ENCODE measurements at places on chromosomes 11 and 22.

- DNase-seq, result no peak
These were observed 1.9 kb downstream of the PIWIL3 start for GRCh38 chr22:24772493-24773220.

- DNase-seq, result no peak
These were observed 24.1 kb downstream of the KCNE3 start for GRCh38 chr11:74443071-74443864.

DNA sequence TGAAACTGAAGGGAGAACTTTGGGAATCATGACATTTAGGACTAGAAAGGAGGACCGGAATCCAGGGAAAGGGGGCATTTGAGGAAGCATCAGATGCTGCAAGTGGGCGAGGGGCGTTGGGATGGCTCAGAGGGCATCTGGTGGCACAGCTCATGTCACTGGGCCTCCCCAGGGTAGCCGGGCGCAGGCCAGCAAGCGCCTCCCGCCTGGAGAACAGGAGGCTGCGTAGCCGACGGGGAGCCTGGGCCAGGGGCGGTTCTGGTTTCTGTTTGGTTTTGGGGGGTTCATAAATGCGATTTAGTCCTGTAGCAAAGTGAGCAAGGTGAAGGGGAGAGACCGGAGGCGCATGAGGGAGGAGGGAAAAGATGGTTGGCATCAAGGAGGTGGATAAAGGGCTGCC, 443 bp upstream of the ST14 start:
- no peak for DNase-seq

GRCh38 chr11:125381499-125382044, 114.5 kb downstream of the FEZ1 start:
- DNase-seq, result no peak

DNA sequence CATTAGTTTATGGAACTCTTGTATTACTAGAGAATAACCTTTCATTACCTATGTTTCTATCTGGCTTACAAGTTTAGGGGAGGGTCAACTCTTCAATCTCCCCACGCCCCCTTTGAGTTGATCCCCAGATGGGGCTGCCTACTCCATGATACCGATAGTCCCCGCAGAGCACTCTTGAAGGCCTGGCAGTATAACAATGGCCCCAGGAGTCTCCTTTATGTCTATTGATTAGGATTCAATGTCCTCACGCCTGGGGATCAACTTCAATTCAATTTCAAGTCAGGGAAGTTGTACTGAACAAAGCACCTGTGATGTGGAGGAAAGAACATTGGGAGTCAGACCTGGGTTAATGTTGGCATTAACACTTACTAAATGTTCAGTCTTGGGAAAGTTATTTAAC, 520.2 kb downstream of the METTL15 start:
- DNase-seq, result no peak

GRCh38 chr11:82533628-82534327, 199.9 kb downstream of the FAM181B start:
- DNase-seq, result no peak

- DNase-seq, result peak; percentile 17
These were observed 5.8 kb downstream of the PIWIL3 start for GRCh38 chr22:24768537-24769374.

GRCh38 chr22:39251762-39252460, 7.1 kb upstream of the PDGFB start:
- no peak for DNase-seq

- no peak for DNase-seq
These were observed 16.5 kb downstream of the CERK start for GRCh38 chr22:46721501-46722085.

- DNase-seq, result no peak
These were observed 653 bp downstream of the NAGA start for GRCh38 chr22:42069801-42070516.

- DNase-seq, result no peak
These were observed 306.1 kb upstream of the DDI1 start for GRCh38 chr11:103730131-103730940.

GRCh38 chr11:121394785-121395184, 57.3 kb upstream of the SORL1 start:
- DNase-seq, result no peak

- no peak for DNase-seq
These were observed 45.7 kb downstream of the BCL2L13 start for GRCh38 chr22:17684245-17684644.

- no peak for DNase-seq
These were observed 2.0 kb downstream of the PELI3 start for GRCh38 chr11:66468691-66469090.

DNA sequence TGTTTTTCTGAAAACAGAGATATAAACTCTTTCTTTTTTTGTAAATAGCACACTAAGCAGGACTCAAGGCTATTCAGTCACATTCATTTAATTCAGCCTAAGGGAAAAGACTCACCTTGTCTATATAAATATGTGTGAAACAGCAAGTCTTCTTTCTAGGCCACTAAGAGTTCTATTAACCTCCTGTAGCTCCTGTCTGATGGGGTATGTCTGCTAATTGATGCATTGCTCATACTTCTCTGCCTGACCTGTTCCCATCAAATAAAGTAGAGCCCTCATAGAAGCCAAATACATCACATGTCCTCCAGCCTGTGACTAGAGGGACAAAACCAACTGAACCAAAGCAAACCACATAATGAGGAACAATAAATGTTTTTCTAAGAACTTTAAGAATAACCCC, 68.2 kb downstream of the MSANTD4 start:
- DNase-seq, result no peak

DNA sequence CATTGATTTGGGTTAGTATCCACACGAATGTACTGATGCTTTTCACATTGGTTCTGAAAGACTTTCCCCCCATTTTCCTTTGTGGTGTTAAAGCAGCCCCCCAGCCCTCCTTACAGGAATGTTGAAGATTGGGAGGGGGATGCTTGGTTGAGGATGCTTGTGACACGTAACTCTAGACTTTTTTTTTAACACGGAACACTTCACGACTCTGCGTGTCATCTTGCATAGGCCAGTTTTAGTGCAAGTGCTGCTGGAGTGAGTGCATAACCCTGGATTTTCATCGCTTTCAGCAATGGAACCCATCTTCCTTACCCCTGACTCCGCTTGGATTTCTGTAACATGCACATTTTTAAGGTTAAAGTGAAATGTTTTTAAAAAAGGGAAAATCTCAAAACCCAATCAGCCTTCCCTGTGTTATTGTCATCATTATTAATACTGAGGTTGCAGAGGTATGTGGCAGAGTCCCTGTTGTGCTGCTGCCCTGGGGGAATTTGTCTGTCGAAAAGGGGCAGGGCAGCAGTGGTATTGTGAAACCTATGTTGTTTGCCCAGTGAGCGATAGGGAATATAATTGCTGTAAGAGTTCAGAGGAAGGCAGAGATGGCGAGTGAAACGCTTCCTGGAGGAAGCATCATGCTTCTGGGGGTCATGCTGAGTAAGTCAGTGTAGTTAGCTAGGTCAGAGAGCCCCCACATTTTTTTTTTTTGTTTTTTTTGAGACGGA, 12.1 kb downstream of the CECR2 start:
- DNase-seq, result no peak

- DNase-seq, result no peak
These were observed 15.1 kb downstream of the MYEOV start for GRCh38 chr11:69308936-69309615.

GRCh38 chr11:24896118-24896835, 399.4 kb downstream of the LUZP2 start:
- no peak for DNase-seq

DNA sequence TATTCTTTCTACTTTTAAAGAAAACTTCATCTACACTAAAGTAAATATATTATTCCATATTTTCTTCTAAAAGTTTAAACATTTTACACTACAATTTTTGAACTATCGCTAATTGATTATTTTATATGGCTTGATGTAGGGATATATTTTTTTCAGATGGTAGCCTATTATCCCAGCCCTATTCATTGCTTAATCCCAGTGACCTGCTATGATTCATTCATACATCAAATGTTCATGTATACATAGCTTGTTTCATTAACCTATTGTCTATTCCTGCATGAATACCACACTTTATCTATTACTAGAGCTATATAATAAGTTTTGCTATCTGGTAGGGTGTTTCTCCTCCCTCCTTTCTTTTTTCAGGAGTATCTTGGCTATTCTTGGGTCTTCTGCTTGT, 5.0 kb upstream of the ROBO4 start:
- DNase-seq, result no peak

DNA sequence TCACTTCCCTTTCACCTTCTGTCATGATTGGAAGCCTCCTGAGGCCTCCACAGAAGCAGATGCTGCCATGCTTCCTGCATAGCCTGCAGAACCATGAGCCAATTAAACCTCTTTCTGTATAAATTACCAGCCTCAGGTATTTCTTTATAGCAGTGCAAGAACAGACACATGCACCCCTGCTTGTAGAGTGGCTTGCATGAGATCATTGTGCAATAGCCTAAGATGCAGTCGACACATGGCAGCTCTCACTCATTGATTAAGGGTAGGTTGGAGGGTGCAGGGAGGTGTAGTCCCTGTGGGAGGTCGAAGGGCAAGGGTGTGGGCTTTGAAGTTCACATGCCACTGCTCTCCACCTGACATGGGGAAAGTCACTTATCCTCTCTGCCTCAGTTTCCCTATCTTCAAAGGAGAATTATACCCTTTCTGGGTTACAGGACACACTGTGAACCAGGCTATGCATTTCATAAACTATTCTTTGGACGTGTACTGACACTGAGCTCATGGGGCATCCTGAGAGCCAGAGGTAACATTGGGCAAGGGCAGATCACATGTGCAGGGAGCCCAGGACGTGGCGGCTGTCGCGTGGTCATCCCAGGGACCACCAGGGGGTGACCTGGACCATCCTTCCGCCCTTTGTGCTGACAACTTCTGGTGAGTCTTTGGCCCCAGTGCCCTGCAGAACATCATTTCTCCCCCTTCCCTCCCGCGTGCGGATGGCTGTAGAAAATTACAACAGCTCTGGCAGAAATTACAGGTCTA, 69.2 kb upstream of the SHANK2 start:
- DNase-seq, result no peak

- no peak for DNase-seq
These were observed 65.2 kb downstream of the DSCAML1 start for GRCh38 chr11:117731722-117732290.

GRCh38 chr11:63866211-63866610, 27.3 kb downstream of the MARK2 start:
- DNase-seq, result peak; percentile 25

DNA sequence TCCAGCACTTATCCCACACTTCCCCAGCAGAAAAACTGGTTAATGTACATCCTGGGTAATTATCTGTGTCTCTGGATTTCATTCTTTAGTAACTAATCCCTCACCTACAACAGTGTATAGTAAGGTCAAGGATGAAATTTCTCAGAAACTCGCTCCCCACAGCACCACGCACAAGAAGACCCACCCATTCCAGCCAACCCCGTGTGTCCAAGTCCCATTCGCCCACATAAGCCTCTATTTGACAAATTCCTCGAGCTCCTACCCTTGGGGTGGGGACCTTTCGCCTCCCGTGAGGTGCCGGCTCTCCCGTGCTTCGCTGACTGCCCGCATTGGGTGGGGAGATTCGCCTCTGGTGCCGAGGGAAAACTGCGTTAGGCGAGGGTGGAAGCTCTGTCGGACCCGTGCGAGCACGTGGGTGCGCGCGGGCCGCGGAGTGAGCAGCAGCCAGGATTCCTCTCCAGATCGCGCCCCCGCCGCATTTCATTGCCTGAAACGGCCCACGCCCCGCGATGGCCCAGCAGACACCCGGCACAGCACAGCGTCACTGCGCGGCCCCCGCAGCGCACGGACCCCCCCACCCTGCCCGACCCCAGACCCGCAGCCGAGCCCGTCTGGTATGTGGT, 866 bp downstream of the EXPH5 start:
- DNase-seq, result no peak

DNA sequence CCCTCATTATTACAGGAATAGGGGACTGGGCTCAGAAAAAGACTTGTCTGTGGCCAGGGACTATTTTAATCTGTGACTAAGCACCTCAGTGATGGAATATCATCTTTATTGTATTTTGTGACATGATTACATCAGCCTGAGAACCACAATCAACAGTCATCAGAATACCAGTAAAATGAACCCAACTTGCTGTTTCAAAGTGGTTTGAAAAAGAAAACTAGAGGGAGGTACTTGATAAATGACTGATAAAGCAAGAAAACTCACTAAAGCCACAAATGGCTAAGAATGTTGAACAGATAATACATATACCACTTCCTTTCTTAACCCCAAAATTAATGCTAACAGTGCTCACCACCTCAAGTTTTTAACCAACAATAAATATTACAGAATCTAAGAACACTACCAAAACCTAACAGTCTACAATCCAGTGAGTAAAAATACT, 155.7 kb downstream of the ATG16L2 start:
- DNase-seq, result no peak

- no peak for DNase-seq
These were observed 32.7 kb upstream of the CCDC34 start for GRCh38 chr11:27395556-27396258.

GRCh38 chr11:114282488-114282887, 13.7 kb upstream of the NNMT start:
- DNase-seq, result no peak

- no peak for DNase-seq
These were observed 10.7 kb upstream of the SYTL2 start for GRCh38 chr11:85821636-85822035.

GRCh38 chr11:59617876-59618275, 2.3 kb upstream of the OSBP start:
- no peak for DNase-seq

DNA sequence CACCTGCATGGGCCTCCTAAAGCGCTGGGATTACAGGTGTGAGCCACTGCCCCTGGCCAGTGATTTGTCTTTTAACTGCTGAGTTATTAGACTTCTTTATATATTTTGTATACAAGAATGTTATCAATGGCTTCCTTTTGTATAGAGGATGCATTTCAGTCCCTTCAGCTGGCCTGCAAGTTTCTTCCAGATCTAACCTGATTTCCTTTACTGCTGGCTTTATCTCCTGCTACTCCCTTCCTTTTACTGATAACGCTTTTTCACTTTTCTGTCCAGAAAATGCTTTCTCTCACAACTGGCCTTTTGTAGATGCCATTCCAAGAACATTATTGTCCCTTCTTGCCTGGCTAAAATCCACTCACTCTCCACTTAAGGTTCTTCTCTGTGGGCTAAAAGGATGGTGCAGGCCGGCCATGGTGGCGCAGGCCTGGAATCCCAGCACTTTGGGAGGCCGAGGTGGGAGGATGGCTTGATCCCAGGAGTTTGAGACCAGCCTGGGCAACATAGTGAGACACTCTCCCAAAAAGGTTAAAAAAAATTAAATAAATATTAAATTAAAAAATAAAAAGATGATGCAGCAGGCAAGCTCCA, 118.1 kb downstream of the NECTIN1 start:
- no peak for DNase-seq
